AG10803 (cell line): ENCODE measurements at places on chromosomes 2 and 18.

- DNase-seq: no peak
Observed at GRCh38 chr2:102028470-102028869, 36.7 kb downstream of the IL1R2 start.

- peak; percentile 95 for DNase-seq
Observed at GRCh38 chr2:170886386-170886785, 42.7 kb upstream of the GORASP2 start.

DNA sequence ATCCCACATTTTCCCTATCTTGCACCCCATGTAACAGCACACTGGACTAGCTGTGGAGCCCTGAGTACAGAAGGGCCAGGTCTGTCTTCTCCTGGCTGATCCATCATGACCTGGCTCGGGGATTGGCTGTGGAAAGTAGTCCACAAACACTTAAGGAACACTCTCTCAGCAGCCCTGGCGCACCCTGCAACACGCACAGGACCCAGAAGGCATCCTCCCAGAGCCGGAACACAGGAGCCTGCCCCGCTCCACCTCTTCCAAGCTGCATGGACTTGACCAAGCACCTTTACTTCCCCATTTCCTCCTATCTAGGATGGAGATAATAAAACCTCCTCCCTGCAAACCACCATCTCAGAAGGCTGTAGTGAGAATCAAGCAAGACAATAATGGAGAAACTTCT is 151.7 kb downstream of the CTIF start:
- no peak for DNase-seq

GRCh38 chr2:163856941-163857340 is 121.1 kb upstream of the FIGN start:
- no peak for DNase-seq

GRCh38 chr2:20989404-20989803 is 54.5 kb downstream of the APOB start:
- no peak for DNase-seq

- DNase-seq: no peak
Observed at GRCh38 chr2:166499281-166499680, 5.2 kb upstream of the SCN7A start.

DNA sequence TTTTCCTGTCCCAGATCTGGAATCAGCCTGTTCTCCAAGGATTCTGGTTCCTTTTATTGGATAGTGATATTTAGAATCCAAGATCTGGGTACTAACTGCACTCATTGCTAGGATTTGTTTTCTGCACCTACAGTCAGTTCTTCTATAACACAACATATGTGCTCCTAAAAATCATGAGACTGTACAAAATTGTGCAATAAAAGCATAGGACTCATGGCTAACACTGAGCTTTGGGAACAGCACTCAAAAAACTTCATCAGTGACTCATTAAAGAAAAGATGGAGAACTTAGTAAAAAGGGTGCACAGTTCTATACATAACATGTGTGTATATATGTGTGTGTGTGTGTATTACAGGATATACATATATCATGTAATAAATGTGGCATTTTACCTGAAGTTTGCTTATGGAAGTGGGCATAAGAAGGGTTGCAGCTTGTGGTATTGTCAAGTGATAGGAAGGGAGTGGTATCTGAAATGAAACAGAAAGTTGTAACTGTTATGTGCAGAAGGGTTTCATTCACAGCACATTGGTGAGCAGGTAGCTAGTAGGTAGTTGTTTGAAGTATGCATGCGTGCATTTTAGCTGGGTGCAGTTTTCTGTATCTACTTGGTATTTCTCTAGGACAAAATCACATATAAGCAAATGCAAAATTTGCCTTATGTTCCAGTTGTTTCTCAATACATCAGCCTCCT is 5.9 kb upstream of the SCYGR2 start:
- no peak for DNase-seq

- DNase-seq: no peak
Observed at GRCh38 chr18:12417687-12418086, 10.0 kb downstream of the PRELID3A start.

- peak; percentile 24 for DNase-seq
Observed at GRCh38 chr2:192243488-192243887, 48.8 kb upstream of the TMEFF2 start.

GRCh38 chr2:201546576-201546975 is 95.0 kb downstream of the STRADB start:
- peak; percentile 62 for DNase-seq

- no peak for DNase-seq
Observed at GRCh38 chr2:237529452-237530402, 36.6 kb upstream of the PRLH start.

GRCh38 chr2:46275995-46276394 is 21.2 kb upstream of the EPAS1 start:
- DNase-seq: no peak

GRCh38 chr2:230685178-230685577 is 27.5 kb upstream of the CAB39 start:
- DNase-seq: no peak

DNA sequence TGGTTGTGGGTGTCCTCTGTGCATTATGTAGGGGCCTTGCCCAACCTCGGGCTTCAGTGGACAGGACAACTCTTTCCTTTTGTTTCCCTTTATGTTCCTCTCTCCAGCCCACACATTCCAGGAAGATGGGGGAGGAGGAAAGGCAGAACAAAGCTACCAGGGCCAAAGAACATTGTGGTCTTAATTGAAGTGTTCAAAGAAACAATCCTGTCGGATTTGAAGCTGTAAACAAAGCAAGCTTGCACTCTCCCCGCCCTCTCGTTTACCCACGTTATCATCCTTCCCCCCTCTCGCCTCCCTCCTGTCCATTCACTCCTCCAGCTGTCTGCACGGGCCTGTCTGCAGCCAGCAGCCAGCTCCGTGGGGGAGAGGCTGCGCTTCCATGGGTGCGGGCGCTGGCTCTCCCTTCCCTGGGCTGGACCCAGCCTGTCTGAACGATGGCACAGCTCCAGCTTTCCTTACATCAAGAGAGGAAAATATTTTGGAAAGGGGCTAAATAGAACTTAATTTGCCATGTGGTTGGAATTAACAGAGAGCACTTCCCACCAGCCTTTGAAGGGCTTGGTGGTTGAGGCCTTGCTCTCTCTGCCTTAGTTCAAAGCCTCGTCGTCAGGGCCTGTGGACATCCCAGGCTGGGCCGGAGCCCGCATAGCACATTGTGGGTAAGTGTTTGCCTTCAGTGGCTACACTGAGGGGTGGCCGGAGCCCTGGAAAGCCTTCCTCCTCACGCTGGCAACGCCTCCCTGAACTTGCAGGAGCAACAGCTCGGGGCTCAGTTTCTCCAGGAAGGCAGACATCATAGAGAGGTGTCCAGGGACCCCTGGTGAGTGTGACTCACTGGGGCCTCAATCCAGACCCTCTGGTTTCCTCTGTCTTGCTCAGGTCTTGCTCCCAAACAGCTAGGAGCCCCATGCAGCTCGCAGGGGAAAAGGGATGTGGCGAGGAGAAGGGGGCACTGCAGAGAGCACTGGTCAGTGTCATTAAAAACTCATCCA is 60.6 kb upstream of the HS6ST1 start:
- peak; percentile 91 for DNase-seq

DNA sequence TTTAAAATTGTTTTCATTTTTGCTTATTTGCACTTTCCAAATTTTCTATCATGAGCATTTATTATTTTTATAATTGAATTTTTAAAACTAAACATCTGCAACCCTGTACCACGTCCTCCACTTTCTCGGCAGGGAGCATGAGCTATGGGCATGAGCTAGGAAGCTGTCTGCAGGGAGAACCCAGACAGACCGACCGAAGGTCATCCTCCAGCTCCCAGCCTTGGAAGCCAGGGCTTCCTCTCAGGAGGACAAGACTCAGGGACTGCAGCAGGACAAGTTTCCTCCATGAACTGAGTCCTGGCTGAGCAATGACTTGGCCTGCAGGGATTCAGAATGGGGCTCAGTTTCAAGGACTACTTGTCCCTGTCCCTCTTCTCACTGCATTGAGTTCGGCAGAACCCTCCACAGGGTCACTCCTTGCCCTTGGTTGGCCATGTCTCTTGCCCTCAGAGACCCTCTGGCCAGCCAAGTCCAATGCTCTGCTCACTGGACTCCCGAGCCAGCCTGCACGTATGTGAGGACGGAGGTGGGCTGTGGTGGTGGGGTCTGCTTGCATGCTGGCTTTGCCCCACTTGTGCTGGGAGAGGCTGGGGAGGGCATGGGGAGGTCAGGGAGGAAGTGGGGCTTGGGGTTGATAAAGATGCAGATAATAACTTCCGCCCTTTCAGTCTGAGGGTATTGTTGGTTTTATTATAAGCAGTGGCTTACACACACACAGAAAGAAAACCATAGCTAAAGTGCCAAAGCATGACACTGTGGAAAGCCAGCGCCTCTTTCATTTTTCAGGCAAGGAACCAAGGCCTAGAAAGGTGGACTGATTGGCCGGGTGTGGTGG is 6.6 kb downstream of the NMUR1 start:
- DNase-seq: no peak

- DNase-seq: no peak
Observed at GRCh38 chr2:45647356-45647755, 4.1 kb upstream of the PRKCE start.
